ENCODE measurements at places on chromosomes 3 and 15.

DNA sequence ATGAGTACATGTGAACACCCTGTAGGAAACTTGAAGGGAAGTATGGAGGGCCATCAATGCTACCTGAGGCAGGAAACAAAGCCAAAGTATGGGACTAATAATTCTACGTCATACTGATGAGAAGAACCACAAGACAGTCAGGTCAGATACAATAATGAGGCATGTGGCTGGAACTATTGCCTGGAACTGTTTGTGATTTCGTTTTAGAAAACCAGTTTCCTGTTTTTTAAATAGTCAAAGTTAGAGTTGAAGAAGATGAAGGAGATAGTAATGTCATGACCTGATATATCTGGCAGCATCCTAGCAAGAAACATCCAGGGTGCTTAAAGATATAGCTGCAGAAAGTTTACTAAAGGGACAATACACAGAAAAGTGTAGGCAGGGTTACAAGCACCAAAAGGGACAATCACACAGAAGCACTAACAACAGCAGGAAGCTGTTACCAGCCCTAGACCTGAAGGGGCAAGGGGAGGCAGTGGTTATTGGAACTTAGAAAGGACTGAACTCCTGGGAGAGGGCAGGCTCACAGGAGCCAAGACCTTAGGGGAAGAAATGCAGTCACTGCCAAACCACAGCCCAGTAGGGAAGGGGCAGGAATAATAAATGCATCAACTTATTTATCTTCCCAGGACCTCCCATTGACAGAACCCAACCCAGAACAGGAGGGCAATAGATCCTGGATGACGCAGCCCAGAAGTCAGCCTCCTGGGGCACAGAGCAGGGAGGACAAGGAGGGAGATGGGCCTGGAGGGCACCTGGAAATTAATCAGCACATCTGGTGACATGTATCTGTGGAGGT is 302.1 kb upstream of the STT3B start:
- DNase-seq, result no peak

GRCh38 chr15:22263738-22264137 is 183.4 kb downstream of the OR4M2 start:
- DNase-seq, result no peak

GRCh38 chr3:183252973-183253527 is at the start of gene B3GNT5:
Gene B3GNT5 (plus strand): TSS chr3:183253253. CDS start chr3:183269799, 16,546 bp downstream.
- DNase-seq, result peak; percentile 51

- no peak for DNase-seq
Observed at GRCh38 chr3:180433152-180433551, 168.8 kb upstream of the TTC14 start.

DNA sequence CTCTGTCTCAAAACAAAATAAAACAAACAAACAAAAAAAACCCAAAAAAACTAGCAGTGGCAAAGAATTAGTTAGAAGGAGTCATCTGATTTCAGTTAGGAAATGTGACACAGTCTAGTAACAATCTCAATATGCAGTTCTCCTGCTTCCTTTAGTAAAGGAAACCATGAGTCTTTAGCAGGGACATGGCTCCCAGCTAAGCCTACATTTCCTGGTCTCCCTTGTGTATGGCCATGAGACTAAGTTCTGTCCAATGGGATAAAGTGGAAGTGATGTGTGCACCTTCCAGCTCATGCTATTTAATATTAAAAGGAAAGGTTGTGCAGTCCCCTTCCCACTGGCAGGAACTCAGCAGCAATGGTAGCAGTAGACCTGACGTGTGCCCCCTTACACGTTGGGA is 74.6 kb downstream of the GREM1 start:
- no peak for DNase-seq

DNA sequence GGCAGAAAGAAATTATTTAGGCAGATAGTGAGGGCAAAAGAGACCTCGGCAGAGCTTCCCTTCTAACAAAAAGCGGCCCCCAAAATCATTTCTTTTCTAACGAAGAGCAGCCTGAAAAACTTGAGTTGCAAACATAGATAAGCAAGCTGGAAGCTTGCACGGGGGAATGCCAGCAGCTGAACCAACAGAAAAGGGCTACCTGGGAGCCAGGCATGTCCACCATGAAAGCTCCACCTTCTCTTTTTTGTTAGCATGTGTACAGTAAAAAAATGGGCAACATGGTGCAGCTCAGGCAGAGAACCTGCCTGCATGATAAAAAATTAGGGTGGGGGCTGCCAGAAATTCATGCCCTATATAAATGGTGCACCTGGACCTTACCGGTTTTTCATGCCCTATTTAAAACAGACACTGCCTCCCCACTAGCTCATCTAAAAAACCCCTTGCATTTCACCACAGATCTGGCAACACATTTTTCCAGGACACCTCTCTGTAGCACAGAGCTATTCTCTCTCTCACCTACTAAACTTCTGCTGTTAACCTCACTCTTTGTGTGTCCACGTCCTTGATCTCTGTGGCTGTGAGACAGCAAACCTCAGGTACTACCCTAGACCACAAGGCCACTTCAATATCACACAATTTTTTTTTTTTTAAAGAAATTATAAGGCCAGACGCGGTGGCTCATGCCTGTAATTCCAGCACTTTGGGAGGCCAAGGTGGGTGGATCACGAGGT is 18.7 kb downstream of the SLC33A1 start:
- no peak for DNase-seq

- no peak for DNase-seq
Observed at GRCh38 chr15:99282586-99282985, 31.3 kb downstream of the LRRC28 start.

- no peak for DNase-seq
Observed at GRCh38 chr3:196181127-196181546, 30.1 kb downstream of the ZDHHC19 start.

- DNase-seq, result no peak
Observed at GRCh38 chr15:93143186-93143585, 54.2 kb upstream of the RGMA start.

DNA sequence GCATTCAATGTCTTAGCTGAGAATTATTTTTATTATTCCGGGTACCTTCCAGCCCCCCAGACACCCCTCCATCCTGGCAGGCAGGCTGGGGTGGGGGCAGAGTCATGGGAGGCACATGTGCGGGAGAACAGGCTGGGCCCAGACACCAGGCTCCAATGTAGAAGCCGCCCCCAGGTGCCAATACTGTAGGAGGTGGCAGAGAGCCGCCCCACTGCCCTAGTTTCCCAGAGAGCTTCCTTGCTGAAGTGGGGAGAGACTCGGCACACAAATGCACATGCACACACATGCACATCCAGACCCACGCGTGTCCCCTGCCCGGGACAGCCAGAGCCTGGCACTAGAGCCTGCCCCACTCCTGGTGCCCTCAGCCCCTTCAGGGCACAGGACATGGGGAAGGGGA is 98.4 kb upstream of the LINGO1 start:
- no peak for DNase-seq

DNA sequence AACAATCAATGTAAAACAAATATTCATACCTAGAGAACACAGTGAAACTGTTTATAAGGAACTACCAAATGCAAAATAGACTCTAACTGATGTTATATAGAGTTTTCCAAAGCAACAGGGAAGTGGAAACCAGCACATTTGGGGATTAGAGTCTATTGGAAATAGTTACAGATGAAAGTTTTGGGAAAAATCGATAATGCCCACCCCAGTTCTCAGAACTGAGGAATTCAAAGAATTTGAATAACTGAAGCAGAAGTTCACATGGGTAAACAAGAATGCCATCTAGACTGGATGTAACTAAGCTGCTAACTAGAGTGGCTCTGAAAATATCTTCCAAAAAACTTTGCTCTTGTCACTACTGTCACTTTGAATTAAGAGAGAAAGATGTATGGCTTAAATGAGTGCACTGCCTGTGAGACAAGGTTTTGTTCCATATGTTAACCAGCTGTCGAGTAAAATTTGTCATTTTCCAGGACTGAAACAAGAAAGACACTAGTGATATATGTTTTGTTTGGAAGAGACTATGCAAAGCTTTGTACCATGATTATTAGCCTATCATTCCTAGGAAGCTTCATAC is 9.2 kb upstream of the DENND4A start:
- DNase-seq, result no peak

DNA sequence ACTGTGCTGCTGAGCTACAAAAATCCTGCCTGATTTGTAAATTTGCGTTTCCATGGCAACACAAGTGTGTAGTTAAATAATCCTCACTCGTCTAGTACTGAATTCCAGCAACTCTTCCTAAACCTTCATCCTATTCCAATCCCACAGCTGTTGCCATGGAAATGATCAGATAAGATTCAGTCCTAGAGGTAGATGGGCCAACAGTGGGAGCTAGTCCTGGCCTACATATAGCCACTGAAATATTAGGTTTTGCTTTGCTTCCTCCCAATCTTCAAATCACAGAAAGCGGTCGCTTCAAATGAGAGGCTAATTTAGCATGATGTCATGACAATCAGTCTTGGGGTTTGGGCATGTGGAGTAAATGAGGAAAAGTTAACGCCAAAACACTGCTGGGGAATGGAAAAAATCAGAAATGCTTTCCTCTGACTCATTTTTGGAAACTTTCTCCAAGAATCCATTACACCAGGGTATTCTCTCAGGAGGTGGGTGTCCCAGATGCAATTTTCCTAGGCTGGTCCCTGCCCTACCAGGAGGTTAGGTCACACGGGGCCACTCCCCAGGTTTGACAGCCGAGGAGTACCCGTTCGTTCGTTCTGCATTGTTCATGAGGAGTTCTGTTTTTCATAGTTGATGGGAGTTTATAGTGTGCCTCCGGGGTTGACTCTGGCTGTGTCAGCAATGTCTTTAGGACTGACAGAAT is 159.2 kb upstream of the SLCO3A1 start:
- DNase-seq, result peak; percentile 64

DNA sequence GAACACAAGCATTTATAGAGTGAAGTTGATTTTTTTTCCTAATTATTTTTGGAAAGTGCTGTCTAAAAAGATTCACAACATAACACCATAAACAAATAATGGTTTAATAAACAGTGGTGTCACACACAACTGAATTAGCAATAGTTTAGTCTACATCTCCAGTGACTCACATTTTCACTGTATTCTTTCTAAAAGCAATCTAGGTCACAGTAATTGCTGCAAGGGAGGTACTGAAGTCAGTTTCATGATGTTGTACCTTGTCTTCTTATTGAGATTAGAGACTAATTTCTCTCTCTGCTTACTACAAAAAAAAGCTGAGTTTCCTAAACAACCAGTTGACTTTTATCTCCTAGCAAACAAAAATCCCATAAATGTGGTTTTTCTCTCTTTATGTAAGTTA is 29.6 kb downstream of the PLSCR4 start:
- DNase-seq, result no peak

DNA sequence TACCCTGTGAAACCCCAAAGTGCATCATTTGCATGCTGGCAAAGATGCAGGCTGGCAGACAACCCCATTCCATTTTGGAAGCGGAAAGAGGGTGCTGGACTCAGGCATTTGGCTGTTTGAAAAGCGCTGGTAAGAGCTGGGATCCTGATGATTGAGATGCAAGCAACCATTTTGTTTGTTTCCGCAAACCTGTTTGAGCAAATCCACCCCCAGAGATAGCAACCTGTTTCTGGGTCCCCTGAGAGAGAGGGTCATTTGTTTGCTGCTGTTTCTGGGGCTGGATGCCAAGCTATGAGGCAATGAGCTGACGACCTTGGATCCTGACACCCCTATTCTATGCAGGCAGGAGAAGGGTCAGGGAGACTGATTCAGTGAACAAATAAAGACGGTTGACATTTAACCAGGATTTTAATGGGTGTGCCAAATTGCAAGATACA is 9.8 kb downstream of the SLC6A1 start:
- no peak for DNase-seq

DNA sequence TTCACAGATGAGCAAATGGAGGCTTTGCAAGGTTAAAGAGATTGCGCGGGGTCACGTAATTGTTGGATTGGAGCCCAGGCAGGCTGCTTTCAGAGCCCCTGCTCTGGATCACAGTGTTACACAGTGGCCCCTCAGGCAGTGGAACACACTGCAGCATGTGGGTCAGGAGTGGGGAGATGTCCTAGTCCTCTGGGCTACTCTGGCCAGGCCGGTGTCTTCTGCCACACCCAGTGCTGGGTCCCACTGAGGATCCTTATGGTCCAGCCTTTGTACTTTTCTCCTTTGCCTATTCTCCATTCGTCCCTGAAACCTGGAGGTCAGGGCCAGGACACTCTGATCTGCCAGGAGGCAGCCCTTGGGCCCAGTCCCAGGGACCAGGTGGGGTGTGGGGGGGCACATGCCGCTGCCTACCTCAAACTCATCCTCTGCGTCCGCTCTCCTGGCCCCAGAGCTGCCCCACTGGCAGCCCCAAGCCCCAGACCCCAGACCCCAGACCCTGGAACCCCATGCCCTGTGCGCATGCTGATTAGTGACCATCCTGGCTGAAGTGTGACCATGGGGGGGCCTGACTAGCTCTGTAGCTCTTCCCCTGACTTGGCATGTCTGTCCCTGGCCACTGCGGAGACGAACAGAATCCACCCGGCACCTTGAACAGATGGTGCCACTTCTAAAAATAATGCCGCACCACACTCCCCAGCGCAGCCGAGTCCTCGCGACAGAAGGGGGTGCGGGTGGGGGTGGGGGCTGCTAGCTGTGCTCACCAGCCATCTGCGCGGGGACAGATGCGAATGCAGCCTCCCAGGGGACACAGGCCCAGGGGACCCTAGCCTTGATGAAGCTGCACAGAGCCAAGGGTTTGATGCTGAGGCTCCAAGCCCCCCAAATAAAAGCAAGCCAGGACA is 41.6 kb downstream of the ATP2B2 start:
- DNase-seq, result no peak

GRCh38 chr3:78140866-78141265 is 1101.0 kb downstream of the ROBO2 start:
- DNase-seq, result no peak

DNA sequence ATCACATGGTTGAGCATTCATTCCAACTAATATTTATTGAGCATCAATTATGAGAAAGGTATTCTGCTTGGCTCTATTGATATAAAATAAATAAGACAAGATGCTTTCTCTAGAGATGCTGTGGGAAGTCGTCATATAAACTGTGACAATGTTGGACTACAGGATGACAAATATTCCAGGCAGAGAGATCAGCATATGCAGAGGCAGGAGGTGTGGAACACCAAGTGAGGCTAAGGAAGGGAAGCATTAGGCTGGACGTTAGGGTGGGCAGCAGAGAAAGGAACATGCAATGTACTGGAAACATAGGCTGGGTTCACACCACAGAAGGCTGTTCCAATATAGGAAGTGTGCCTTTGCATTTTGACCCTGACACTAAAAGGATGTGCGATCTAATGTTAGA is 38.6 kb downstream of the CD200 start:
- DNase-seq, result no peak
